ENCODE measurements at places on chromosomes 1 and 21. TPM values are rescaled to one million over a fixed set of nuclear protein-coding genes. Genes with fewer than 3 reads are reported as not detected.

ARHGAP30 gene
- total RNA-seq: 139 TPM

VTCN1 gene
- not detected for total RNA-seq

GFI1 gene
- total RNA-seq: 85.1 TPM

LRRC7 gene
- total RNA-seq: not detected

DIO1 gene
- total RNA-seq: not detected

RPE65 gene
- not detected for total RNA-seq

IFNLR1 gene
- 5.3 TPM for total RNA-seq

SEMA4A gene
- total RNA-seq: 12.1 TPM

PLA2G2D gene
- total RNA-seq: not detected

RSPO1 gene
- total RNA-seq: not detected

VHLL gene
- total RNA-seq: 0.54 TPM

CIART gene
- 6.0 TPM for total RNA-seq

MMEL1 gene
- total RNA-seq: 0.54 TPM

RPTN gene
- not detected for total RNA-seq

SLFNL1 gene
- total RNA-seq: 0.14 TPM

CEP104 gene
- total RNA-seq: 46.2 TPM

SERTAD4 gene
- total RNA-seq: not detected

LRRN2 gene
- 0.05 TPM for total RNA-seq

LCE2C gene
- not detected for total RNA-seq

PPIAL4G gene
- total RNA-seq: 0.09 TPM

GIPC2 gene
- total RNA-seq: not detected

OR2L5 gene
- not detected for total RNA-seq

PPM1J gene
- 1.4 TPM for total RNA-seq

RAVER2 gene
- 0.44 TPM for total RNA-seq
